ACHN (cell line): ENCODE measurements at places on chromosomes 12 and 14.

GRCh38 chr12:129911428-129912049, 7.7 kb upstream of the TMEM132D start:
- DNase-seq = peak; percentile 52

- no peak for DNase-seq
Measured at GRCh38 chr12:32897687-32898573, 1.4 kb upstream of the PKP2 start.

DNA sequence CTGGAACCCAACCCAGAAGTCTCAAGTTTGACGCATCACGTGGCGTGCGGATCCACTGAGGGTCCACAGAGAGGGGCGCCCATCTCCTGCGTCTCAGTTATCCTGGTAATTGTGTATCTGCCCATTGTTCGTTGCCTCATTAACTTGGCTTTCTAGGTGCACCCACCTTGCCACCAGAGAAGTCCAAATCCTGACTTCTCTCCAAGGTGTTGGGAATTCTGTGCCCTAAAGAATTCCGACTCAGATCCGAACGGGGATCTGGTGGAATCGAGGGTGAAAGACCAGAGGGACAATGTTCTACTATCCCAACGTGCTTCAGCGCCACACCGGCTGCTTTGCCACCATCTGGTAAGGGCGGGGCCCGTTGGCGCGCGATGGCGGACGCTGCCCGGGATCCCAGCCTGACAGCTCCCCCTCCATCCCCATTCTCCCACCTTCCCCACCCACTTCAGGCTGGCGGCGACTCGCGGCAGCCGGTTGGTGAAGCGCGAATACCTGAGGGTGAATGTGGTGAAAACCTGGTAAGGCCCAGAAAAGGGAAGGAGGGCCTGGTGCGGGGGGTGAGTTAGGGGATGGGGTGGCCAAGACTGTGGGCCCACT, 481 bp downstream of the REC8 start:
- DNase-seq = no peak

DNA sequence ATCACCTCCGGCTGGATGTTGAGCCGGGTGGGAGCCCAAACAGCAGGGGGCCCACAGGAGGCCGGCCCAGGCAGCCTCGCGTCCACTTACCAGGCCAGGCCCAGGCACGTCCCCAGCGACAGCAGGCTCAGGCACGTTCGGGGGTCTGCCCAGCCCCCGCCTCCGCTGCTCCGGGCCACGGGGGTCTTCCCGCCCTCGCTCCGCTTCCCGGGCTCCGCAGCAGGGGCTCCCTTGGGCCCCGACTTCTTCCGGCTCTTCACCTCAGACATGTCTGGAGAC, 216 bp downstream of the IKBIP start:
- DNase-seq = no peak

DNA sequence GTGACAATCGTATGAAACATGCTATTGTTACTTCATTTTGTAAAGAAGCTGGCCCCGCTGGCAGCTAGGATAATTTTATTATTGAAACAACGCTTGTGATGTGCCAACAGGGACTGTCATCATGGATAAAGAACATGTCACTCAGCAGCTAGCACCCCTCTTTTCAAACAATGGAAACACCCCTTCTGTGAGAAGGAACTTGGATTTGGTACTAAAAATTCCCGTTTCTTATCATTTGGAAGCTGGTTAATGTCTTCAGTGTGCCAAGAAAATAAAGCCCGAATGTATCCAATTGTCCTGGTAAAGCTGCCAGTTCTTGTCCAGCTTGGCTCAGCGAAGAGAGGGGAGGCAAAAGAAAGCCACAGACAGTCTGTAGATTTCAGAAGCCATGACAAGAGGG, 186.6 kb downstream of the PHLDA1 start:
- no peak for DNase-seq

GRCh38 chr12:18313306-18313705, 52.0 kb downstream of the PIK3C2G start:
- no peak for DNase-seq
